ENCODE measurements at places on chromosomes 3 and 15.

DNA sequence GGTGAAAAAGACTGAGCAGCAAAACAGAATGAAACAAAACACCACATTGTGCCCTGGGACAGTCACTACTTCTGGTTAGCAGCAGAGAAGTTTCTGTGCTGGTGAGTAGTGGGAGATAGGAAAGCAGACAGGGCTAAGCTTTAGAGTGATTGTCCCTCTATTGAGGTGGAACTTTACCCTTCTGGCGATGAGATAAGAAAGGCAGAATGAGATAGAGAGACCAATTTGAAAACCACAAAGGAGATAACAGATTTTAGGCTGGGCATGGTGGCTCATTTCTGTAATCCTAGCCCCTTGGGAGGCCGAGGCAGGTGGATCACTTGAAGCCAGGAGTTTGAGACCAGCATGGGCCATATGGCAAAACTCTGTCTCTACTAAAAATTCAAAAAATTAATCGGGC, 208.5 kb downstream of the TBL1XR1 start:
- DNase-seq: no peak

- no peak for DNase-seq
Observed at GRCh38 chr15:96326328-96327154, 4.0 kb upstream of the NR2F2 start.

GRCh38 chr3:120461416-120461815, 10.6 kb upstream of the FSTL1 start:
- no peak for DNase-seq

- no peak for DNase-seq
Observed at GRCh38 chr3:118080889-118081288, 953.8 kb downstream of the IGSF11 start.

DNA sequence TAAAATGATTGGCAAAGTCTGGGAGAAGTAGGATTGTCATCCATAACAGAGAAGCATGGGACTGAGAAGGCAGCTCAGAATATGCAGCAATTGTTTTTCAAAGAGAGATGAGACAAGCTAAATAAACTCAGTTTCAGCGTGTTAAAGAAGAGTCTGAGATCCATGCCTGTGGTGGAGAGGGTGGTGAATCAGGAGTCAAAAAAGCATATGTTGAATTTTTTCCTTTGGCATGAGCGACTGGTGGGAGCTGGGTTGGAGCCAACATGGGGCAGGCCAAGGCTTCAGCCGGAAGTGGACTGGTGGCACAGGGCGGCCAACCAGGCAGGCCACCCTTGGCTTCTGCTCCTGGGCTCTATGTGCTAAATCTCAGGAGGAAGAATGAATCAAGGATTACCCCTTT, 102.0 kb downstream of the SST start:
- DNase-seq: no peak

- no peak for DNase-seq
Observed at GRCh38 chr3:182967218-182968204, 12.8 kb downstream of the DCUN1D1 start.

DNA sequence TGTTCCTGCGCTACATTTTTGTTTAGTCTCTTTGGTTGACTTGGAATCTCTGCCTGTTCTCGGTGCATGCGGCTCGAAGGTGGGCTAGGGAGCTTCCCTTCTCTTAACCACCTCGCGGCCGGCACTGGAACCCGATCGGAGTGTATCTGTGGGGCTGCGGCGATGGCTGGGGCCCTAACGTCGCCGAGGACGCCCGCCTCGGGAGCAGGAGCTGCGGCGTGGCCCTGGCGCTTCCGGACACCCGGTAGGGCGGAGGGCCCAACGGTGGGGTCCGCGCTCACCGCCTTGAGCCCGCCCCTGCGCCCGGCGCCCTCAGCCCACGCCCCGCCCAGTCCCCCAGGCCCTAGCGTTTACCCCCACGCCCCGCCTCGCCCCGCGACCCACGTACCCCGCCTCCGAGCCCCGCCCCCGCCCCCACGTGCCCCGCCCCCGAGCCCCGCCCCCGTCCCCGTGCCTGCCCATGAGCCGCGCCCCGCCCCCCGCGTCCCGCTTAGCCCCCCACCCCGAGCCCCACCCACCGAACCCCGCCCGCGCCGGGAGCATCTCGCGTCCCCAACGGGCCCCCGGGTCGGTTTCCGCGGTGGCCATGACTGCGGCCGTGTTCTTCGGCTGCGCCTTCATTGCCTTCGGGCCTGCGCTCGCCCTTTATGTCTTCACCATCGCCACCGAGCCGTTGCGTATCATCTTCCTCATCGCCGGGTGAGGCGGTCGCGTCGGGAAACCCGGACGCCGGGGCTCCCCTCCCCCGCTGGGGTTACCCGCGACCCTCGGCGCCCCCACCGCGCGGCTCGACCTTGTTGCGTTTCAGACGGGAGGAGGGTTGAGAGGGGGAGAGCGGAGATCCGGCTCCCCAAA, at the start of gene APH1B:
Gene APH1B, plus strand, starts transcription at position 568 of the 855 bp plus-strand sequence. Its CDS starts 19 bp downstream, at position 587.
- DNase-seq: peak; percentile 86

- DNase-seq: no peak
Observed at GRCh38 chr3:197549261-197549885, 6.4 kb downstream of the BDH1 start.

DNA sequence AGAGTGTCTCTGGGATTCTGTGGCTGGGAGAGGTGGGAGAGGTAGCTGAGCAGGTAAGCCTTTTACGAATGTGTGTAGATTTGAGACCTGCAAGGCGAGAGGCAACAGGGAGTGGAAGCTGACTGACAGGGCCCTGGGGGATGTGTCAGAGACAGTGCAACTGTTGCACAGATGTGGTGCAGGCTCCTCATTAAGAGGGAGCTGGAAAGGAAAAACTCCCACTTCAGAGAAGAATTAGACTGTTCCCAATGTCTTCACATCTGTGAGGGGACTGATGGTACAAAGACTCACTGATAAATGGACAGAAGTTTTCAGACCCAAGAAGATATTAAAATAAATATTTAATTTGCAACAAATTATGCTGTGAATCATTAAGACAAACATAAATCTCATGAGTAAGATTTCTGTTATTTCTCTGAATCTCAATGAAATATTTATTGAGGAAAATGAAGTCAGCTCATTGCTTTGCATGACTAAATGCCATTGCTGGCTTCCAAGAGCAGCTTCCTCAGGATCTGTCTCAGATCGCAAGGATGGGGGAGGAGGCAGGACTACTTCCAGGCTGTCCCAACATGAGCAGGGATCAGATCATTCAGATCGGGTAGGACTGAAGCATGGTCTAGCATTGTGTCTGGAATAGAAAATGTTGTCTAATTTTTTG, 127.3 kb upstream of the ROPN1 start:
- no peak for DNase-seq

GRCh38 chr3:132038198-132038825, 3.5 kb upstream of the CPNE4 start:
- no peak for DNase-seq

DNA sequence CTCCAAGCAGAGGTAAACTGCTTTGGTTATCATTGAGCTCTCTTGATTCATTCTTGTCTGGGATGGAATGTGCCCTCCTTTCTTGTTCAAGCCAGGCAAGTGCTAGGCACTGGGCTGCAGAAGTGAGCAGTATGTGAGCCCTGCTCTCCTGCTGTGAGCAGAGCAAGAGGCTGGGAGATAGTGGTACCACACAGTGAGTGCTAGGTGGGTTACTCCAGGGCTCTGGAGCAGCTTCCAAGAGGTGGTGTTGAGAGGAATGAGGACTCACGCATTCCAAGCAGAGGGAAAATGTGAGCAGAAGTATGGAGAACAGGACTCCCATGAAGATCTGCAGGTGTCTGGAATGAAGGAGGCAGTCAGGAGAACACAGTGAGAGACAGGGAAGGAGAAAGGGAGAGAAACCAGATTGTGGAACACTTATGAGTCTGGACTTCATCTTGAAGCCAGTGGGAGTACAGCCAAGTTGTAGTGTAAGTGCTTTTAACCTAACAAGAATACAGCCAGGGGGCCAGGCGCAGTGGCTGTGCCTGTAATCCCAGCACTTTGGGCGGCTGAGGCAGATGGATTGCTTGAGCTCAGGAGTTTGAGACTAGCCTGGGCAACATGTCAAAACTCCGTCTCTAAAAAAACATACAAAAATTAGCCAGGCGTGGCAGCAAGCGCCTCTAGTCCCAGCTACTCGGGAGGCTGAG, 199.9 kb upstream of the CTDSPL start:
- no peak for DNase-seq

DNA sequence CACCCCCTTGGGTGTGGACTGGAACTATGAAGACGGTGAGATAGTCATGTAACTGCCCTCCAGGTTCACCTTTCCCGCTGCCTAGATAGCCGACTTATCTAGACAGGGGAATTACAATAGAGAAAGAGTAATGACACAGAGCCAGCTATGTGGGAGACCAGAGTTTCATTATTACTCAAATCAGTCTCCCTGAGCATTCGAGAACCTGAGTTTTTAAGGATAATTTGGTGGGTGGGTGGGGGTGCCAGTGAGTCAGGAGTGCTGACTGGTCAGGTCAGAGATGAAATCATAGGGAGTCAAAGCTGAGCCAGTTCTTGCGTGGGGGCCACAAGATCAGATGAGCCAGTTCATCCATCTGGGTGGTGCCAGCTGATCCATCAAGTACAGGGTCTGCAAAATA, 19.7 kb upstream of the DNAJC19 start:
- no peak for DNase-seq

GRCh38 chr3:124837730-124838186, 49.4 kb downstream of the ITGB5 start:
- no peak for DNase-seq

DNA sequence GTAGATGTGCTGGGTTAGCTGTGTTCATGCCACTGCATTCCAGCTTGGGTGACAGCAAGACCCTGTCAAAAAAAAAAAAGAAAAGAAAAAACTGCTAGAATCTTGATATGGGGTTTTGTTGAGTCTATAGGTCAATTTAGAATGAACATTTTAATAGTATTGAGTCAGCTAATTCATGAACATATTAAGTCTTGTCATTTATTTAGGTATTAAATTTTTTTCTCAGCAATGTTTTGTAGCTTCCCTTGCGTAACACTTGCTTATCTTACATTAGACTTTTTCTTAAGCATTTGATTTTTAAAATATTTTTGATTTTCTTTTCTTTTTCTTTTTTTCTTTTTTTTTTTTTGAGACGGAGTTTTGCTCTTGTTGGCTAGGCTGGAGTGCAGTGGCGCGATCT, 60.7 kb upstream of the GOLGA6B start:
- no peak for DNase-seq

GRCh38 chr3:12395349-12396012, 88.8 kb upstream of the TSEN2 start:
- no peak for DNase-seq

- no peak for DNase-seq
Observed at GRCh38 chr3:39183211-39184080, 8.9 kb downstream of the XIRP1 start.
